ENCODE measurements at places on chromosomes 5 and 9. TPM values are rescaled to one million over a fixed set of nuclear protein-coding genes. Genes with fewer than 3 reads are reported as not detected.

Gene LHX3
- total RNA-seq: not detected

Gene ARHGEF37
- total RNA-seq: 3.3 TPM

Gene DDX4
- not detected for total RNA-seq

- no peak for DNase-seq
- no peaks in the 10 kb centered on the region for H3K27me3 ChIP-seq
- H3K27ac ChIP-seq: no peak overlapping the region
- H3K4me1 ChIP-seq: no peaks in the 10 kb centered on the region
- H3K4me3 ChIP-seq: no peak overlapping the region
- H3K36me3 ChIP-seq: no peaks in the 10 kb centered on the region
These were observed 22.3 kb upstream of the OMD start for GRCh38 chr9:92446536-92446935.

Gene SAXO1
- 0.05 TPM for total RNA-seq

- DNase-seq: no peak
- H3K36me3 ChIP-seq: no peaks in the 10 kb centered on the region
- H3K27ac ChIP-seq: peak overlapping the region; percentile 68
- H3K4me1 ChIP-seq: peaks cover 30% of the 10 kb centered on the region
- no peak overlapping the region for H3K4me3 ChIP-seq
- H3K27me3 ChIP-seq: no peaks in the 10 kb centered on the region
These were observed 25.3 kb downstream of the ZDHHC11B start for GRCh38 chr5:759111-759751.

Gene OR13F1
- not detected for total RNA-seq

DNA sequence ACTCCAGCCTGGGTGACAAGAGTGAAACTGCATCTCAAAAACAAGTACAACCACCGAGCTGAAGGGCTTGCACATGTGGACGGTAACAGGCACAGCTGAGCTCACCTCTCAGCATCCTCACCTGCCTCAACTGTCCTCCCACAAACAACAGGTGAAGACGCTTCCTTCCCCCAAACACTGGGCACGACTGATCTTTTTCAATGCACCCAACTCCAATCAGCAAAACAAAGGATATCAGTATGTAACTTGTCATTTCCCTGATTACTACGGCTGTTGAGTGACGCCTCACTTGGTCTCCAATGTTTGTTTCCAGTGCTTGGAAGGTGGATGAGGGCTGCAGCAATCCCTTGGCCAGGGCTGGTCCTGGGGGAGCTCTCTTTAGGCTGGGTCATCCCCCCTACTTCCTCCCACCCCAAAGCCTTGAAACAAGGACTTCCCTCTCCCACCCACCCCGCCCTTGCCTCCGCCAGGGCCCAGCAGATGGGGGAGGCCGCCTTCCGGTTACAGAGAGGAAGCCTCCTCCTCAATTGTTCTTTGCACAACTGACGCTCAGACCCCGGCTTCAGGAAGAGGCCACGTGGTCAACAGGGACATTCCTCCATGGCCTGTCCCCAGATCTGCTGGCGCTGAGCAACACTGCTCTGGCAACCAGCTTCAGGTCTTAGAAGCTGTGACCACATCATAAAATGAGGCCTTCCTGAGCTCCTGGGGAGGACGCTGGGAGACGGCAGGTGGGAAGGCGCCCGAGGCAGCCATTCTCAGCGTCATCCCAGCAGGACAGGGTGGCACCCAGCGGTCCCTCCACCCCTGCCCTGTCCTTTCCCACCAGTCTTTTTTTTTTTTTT lies 5.9 kb downstream of the FAM78A start:
- DNase-seq: no peak
- no peaks in the 10 kb centered on the region for H3K4me1 ChIP-seq
- H3K36me3 ChIP-seq: no peaks in the 10 kb centered on the region

GRCh38 chr9:111659691-111660090 lies 1.7 kb upstream of the GNG10 start:
- H3K4me1 ChIP-seq: peaks cover 18% of the 10 kb centered on the region
- H3K27me3 ChIP-seq: no peaks in the 10 kb centered on the region
- no peak overlapping the region for H3K27ac ChIP-seq
- no peak overlapping the region for H3K4me3 ChIP-seq
- no peak for DNase-seq

Gene FAM169A
- total RNA-seq: 1.0 TPM

Gene ALG2
- 30.3 TPM for total RNA-seq

DNA sequence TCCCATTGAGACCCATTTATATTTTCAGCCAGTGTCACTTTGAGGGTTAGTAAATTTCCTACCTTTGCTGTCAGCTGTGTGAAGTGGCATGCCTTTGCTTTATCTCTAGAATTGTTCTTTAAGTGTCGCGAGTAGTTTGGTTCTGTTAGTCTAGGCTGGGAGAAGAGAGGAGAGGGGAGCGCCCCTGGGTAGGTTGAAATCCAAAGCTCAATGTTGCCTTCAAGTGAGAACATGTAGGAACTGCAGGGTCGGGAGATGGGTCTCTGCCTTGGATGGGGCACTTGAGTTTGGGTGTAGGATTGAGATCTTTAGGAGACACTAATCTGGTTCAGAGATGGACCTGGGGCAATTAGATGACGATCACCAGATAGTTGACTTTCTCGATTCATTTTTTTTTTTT lies 46.3 kb downstream of the STC2 start:
- no peak overlapping the region for H3K4me3 ChIP-seq
- H3K4me1 ChIP-seq: peaks cover 8% of the 10 kb centered on the region
- H3K36me3 ChIP-seq: no peaks in the 10 kb centered on the region
- DNase-seq: no peak
- H3K27ac ChIP-seq: no peak overlapping the region

GRCh38 chr5:102583276-102584124 lies 84.7 kb upstream of the SLCO6A1 start:
- H3K4me3 ChIP-seq: no peak overlapping the region
- H3K27ac ChIP-seq: no peak overlapping the region
- no peaks in the 10 kb centered on the region for H3K27me3 ChIP-seq
- no peaks in the 10 kb centered on the region for H3K4me1 ChIP-seq
- no peak for DNase-seq

Gene ZNF189
- 11.4 TPM for total RNA-seq

GRCh38 chr9:94010980-94011533 lies 55.9 kb upstream of the BARX1 start:
- no peaks in the 10 kb centered on the region for H3K36me3 ChIP-seq
- H3K27me3 ChIP-seq: no peaks in the 10 kb centered on the region
- H3K4me3 ChIP-seq: no peak overlapping the region
- DNase-seq: no peak
- H3K27ac ChIP-seq: no peak overlapping the region
- no peaks in the 10 kb centered on the region for H3K4me1 ChIP-seq

DNA sequence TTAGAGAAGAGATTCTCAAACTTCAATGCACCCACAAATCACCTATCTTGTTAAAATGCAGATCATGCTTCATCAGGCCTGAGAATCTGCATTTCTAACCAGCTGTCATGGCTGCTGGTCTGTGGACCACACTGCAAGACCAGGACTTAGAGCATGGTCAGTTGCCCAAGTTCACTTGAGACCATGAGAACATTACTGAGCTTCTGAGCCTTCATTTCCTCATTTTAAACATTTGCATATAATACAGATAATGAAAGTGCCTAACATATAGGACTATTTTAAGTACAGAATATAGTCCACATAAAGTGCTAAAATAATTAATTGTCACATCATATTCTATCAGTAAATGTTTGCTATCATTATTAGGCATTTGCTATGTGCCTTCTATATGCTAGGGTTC lies 260.8 kb upstream of the TNC start:
- no peak overlapping the region for H3K4me3 ChIP-seq
- DNase-seq: no peak
- no peaks in the 10 kb centered on the region for H3K4me1 ChIP-seq
- no peaks in the 10 kb centered on the region for H3K27me3 ChIP-seq
- H3K36me3 ChIP-seq: no peaks in the 10 kb centered on the region

DNA sequence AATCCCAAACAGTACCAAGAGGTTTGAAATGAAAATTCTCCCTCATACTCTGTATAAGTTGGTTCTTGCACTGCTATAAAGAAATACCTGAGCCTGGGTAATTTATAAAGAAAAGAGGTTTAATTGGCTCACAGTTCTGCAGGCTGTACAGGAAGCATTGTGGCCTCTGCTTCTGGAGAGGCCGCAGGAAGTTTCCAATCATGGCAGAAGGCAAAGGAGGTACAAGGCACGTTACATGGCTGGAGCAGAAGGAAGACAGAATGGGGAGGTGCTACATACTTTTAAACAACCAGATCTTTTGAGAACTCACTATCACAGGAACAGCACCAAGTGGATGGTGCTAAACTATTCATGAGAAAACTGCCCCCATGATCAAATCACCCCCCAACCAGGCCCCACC lies 25.6 kb upstream of the ERBIN start:
- H3K4me1 ChIP-seq: no peaks in the 10 kb centered on the region
- H3K4me3 ChIP-seq: no peak overlapping the region
- DNase-seq: no peak

DNA sequence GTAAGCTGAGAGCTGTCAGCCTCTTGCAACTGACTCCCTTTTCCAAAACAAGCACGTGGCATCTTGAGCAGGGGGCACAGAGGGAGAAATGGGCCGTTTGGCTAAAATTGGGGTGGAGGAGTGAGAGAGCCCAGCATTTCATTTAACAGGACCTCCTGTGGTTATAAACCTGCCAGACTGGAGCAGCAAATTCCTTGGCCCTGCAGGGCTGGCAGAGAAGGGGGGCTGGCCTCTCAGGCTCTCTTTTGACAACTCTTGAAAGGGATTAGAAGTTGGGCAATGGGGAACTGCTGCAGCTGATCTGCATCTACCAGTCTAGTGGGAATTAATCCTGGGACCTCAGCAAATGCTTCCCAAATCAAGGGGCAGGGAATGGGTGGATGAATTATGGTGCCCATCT lies 7.2 kb upstream of the POU4F3 start:
- no peak overlapping the region for H3K27ac ChIP-seq
- H3K36me3 ChIP-seq: no peaks in the 10 kb centered on the region

DNA sequence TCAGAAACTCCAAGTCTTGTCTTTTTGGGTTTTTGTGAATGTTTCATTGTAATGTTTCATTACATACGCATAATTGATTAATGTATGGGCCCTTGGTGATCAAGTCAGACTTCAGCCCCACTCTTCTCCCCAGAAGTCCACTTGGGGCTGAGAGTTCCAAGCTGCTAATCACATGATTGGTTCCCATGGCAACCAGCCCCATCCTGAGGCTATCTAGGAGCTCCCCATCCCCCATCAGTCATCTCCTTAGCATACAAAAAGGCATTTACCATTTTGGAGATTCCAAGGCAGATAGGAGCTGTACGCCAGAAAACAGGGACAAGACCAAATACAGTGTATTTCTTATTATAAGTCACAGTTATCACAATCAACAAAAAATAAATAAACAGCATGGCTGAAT lies 22.9 kb upstream of the SYK start:
- no peak for DNase-seq
- H3K4me3 ChIP-seq: no peak overlapping the region
- no peaks in the 10 kb centered on the region for H3K4me1 ChIP-seq
- no peaks in the 10 kb centered on the region for H3K36me3 ChIP-seq
- H3K27me3 ChIP-seq: no peaks in the 10 kb centered on the region

DNA sequence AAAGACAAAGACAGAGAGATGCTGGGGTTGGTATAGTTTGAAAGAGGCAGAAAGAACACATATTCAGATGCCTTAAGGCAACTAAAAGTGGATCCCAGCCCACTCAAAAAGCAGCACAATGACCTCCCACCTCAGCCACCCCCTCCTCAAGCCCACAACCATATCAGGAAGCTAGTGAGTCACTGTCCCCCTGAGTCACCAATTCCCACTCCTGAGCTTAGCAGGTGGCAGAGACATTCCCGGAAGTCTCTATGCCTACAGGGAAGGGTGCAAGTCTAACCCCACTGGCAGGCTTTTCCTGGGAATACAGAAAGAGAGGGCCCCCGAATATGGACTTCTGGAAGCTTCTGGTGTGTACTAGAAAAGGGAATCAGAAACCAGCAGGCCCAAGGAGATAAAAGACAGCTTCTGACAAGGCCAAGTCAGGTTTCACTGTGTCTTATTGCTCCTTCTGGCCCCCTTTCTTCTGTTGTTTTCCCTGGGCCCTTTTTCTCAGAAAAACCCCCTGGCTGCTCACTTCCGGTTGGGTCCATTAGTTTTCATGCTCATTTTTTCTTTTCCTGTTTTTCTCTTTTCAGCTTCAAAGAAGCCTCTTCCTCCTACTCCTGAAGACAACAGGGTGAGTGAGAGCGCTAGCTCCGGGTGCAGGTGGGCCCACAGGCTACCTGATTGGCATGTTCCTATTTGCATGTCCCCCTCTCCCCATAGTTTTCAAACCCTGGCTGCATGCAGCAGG lies 36.8 kb downstream of the ITK start:
- no peak overlapping the region for H3K27ac ChIP-seq
- DNase-seq: no peak
- H3K27me3 ChIP-seq: no peaks in the 10 kb centered on the region
- H3K4me3 ChIP-seq: no peak overlapping the region

DNA sequence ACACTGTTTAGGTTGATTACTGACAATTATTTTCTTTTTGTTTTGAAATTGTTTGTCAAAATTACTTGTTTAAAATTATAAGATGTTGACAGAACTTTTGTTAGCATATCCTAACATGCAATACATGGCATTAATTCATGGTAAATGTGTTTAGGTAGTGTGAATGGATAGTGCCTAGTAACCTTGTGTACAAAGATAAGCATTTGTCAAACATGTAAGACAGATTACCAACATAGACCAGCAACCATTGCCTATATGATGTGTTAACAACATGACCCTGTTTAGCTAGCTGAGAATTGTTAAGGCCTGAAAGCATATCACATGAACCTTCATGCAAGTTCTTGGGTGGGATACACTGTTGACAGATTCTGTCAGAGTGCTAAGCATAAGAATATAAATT lies 13.4 kb downstream of the MAN2A1 start:
- H3K36me3 ChIP-seq: no peaks in the 10 kb centered on the region
- no peak overlapping the region for H3K4me3 ChIP-seq
- H3K27me3 ChIP-seq: no peaks in the 10 kb centered on the region
- no peak for DNase-seq
- peaks cover 15% of the 10 kb centered on the region for H3K4me1 ChIP-seq

GRCh38 chr5:123907349-123907748 lies 395.4 kb downstream of the CSNK1G3 start:
- H3K27ac ChIP-seq: no peak overlapping the region
- no peak for DNase-seq
- no peaks in the 10 kb centered on the region for H3K27me3 ChIP-seq
- no peaks in the 10 kb centered on the region for H3K4me1 ChIP-seq

DNA sequence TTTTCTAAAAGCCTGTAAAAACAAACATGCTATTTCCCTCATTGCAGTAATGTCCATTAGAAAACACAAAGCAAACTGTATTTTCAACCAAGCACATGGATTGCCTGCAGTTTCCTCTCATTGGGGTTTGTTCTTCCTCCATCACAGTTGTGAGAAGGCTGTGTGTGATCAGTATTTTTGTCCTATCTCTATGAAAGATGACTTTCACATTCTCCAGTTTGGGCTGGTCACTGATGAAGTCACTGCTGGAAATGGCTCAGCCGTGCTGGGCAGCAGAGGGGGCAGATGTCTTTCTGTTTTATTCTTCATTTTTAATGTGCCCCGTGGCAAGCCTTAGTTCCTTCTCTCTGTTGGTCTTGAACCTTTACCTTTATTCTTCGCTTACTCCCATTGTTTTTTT lies 288.9 kb upstream of the MPDZ start:
- H3K27ac ChIP-seq: peak overlapping the region; percentile 31
- no peaks in the 10 kb centered on the region for H3K36me3 ChIP-seq
- no peak for DNase-seq
- H3K4me3 ChIP-seq: no peak overlapping the region

Gene INSL4
- not detected for total RNA-seq

GRCh38 chr5:2836133-2836532 lies 84.7 kb upstream of the IRX2 start:
- H3K4me1 ChIP-seq: no peaks in the 10 kb centered on the region
- H3K27me3 ChIP-seq: no peaks in the 10 kb centered on the region
- H3K27ac ChIP-seq: no peak overlapping the region

- DNase-seq: no peak
- no peaks in the 10 kb centered on the region for H3K36me3 ChIP-seq
- H3K4me3 ChIP-seq: no peak overlapping the region
These were observed 271.4 kb downstream of the CSNK1G3 start for GRCh38 chr5:123783421-123783820.
